ENCODE measurements at places on chromosomes 3 and 15.

GRCh38 chr3:197512691-197513571 lies 42.8 kb downstream of the BDH1 start:
- no peak for DNase-seq

- no peak for DNase-seq
These were observed 40.0 kb downstream of the TRH start for GRCh38 chr3:130014526-130014925.

GRCh38 chr15:55403531-55403930 lies 4.6 kb downstream of the CCPG1 start:
- DNase-seq = no peak

DNA sequence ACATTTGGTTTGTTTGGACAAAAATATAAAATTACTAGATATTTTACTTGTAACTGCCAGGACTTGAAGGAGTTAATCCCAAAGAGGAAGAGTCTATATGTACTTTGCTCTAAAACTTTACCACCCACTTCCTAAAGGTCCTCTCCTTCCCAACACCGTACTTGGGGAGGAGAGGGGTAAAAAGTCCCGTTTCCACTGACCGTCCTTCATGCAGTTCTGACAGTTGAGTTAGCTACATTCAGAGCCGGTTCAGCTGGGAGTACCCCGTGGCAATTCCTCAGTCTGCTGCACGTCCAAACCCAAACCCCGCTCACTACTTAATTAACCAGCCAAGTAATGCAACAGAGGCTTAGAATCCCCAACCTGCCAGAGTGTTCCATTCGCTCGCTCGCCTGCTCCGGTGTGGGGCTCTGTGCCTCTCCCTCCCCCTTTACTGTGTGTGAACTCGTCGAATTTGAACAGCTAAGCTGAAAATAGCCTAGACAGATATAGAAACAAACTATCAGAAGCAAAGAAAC lies 519.7 kb downstream of the FOXP1 start:
- peak; percentile 35 for DNase-seq

DNA sequence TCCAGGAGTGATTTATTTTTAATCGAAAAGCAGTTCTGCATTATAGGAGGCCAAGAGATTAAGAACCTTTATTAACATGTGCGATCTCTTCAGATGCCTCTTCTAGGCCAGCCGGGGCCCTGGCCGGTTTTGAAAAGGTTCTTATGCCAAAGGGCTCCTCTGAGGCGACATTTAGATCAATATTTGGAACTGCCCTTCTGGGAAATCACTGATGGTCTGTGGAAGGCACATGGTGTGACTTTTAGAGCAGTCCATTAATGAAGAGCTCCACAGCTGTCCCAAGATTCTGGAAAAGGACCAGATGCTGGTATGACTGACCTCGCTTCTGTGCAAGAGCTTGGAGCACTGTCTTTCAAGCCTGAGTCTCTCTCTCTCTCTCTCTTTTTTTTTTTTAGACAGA lies 19.7 kb downstream of the MGLL start:
- DNase-seq = no peak

Measured in hippocampal formation (tissue), 2 donors.